Ovary (tissue), 10 donors: ENCODE measurements at places on chromosomes 3 and 15. TPM values are rescaled to one million over a fixed set of nuclear protein-coding genes. Genes with fewer than 3 reads are reported as not detected.

DNA sequence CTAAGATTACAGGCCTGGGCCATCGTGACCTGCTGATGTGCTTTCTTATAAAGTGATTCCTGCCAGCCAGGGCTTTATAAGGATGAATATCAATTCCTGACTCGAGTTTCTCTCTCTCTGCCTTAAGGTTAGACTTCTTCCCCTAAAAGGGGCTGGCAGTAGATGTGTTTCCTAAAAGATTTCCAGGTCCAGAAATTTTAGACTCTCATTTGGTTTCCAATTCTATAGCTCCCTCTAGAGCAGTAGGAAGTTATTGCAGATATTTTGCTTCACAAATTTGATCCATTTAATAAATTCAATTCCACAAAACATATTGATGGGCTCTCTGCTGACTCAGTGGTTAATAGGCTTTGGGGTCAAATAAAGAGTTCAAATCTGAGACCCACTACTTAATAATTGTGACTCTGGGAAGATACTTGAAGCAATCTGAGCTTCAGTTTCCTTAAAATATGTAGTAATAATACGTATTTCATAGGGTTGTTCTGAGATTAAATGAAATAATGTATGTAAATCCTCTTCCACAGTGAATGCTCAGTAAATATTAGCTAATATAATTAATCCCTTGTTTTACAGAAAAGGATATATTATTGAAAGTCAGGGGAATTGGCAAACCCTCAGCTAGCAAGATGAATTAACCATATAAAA is 2.1 kb downstream of the TRIM69 start:
- no peak for DNase-seq

GRCh38 chr15:60652245-60652644 is 173.3 kb upstream of the ICE2 start:
- no peak for DNase-seq

DNA sequence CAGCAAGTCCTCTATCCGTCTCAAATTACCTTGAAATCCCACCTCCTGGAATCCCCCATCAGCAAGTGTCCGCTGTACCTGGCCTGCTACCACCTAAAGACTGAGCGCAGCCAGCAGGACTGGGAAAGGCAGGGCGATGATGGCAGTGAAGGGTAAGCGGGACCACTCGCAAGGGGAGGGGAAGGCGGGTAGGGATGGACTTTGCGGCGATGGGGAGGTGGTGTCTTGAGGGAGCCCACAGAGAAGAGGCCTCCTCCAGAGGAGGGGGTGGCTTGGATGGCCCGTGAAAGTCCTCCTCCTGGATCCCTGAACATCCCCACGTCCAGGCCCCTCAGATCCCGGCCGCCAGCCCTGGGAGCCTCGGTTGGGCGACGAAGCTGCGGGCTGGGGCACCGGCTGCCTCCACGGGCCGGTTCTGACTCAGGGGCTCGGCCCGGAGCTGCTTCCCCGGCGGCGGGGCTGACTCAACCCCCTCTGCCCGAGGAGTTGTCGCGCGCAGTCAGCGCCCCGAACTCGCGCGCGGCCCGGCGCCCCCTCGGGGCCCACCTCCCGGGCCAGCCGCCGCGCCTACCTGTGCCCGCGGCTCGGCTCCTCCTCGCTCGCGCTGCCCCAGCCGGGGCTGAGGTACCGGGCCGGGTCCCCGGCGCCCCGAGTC is 512 bp downstream of the LARP6 start:
- DNase-seq: peak; percentile 54

DNA sequence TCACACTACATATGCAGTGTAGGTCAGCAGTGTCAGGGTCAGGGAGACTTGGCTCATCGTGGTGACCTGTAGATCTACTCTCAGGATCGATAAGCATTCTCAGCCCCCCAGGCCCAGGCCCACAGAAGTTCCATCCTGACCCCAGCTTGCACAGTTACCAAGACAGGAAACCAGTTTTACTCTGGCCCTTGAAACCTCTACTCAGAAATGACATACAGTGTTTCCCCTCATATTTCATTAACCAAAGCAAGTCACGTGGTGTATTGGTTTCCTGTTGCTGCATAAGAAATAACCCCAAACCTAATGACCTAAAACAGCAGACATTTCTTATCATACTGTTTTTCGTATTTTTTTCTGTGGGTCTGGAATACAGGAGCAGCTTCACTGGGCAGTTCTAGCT is 242.2 kb downstream of the SLCO3A1 start:
- no peak for DNase-seq

The CYP11A1 gene
- polyA plus RNA-seq: 1,902 TPM

DNA sequence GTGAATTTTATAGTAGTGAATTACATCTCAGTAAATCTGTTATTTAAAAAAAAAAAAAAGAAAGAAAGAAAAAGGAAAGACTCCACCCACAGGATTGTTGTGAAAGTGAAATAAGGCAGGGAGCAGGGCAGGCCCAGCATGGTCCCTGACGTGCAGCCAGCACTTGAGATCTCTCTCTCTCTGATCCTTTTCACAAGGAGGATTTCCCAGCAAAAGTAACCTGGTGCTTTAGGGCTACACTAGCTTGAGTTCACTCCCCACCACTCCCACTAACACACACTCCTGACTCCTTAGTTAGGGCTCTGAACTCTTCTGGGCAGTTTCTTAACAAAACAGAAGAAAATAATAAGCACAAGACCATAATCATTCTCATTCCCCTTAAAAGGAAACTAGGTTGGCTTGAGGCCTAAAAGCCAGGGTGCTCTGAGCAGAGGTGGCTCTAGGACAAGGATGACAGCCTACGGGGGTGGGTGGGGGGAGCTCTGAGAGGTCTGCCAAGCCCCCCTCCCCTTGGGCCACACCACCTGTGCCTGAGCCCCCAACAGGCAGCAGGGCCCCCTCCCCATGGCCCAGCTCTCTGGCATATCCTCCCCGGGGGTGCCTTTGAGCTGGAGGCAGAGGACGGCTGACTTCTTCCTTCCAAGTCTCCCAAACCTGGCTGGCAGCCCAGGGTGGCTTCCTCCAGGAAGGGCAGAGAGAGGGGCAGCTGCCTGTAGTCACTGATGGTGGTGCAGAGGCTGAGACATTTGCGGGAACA is 856 bp downstream of the TMEM40 start:
- peak; percentile 54 for DNase-seq

The GOLGA6L10 gene
- polyA plus RNA-seq: 2.1 TPM

The TRNT1 gene
- 15.5 TPM for polyA plus RNA-seq
